NCI-H226 (cell line): ENCODE measurements at places on chromosomes 13 and 19.

DNA sequence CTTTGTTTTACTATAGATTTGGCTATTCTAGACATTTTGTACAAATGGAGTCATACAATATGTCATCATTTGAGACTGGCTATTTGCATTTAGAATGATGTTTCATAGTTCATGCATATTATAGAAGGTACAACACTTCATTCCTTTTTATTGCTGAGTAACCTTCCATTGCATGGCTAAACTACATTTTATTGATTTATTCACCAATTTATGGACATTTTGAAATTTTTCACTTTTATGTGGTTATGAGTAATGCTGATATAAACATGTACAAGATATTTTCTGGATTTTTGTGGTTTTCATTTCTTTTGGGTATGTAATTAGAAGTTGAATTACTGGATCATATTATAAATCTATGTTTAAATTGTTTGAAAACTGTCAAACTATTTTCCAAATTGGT lies 710.3 kb upstream of the SLITRK5 start:
- DNase-seq, result peak; percentile 34

DNA sequence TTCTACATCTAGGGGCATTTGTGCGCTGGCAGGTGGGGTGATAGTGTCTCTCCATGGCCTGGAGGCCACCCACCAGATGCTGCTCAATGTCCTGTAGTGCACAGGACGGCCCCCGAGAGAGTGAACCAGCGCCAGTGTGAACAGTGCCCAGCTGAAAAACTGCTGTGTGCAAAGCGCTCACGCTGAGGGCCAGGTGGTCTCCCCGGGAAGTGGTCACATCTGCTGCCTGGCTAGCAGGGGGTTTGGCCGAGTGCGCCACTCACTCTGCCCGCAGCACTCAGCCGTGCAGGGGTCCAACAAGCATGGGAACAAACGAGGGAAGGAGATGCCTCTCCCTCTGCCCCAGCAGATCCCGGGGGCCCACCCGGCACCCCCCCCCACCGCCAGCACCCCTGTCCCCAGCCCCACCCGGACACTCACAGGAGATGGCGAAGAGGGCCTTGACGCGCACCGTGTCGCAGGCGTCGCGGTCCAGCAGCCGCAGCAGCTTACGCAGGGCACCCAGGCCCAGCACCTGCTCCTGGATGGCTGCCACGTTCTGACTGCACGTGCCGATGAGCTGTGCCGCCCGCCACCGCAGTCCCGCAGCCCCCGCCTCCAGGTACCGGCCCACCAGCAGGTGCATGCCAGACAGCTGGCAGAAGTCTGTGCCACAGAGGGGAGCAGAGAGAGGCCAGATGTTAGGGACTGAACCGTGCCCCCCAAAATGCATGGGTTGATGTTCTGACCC lies 5.8 kb downstream of the HSPBP1 start:
- DNase-seq, result no peak

GRCh38 chr13:100176801-100177400 lies 88.0 kb downstream of the PCCA start:
- no peak for DNase-seq

- no peak for DNase-seq
Observed at GRCh38 chr13:32023698-32024097, 7.9 kb upstream of the FRY start.

GRCh38 chr13:21059641-21060337 lies 1.6 kb downstream of the LATS2 start:
- no peak for DNase-seq
